ENCODE measurements at places on chromosomes 7 and 10. TPM values are rescaled to one million over a fixed set of nuclear protein-coding genes. Genes with fewer than 3 reads are reported as not detected.

GRCh38 chr10:24561453-24561852, 162.2 kb downstream of the ARHGAP21 start:
- no peak for DNase-seq

DNA sequence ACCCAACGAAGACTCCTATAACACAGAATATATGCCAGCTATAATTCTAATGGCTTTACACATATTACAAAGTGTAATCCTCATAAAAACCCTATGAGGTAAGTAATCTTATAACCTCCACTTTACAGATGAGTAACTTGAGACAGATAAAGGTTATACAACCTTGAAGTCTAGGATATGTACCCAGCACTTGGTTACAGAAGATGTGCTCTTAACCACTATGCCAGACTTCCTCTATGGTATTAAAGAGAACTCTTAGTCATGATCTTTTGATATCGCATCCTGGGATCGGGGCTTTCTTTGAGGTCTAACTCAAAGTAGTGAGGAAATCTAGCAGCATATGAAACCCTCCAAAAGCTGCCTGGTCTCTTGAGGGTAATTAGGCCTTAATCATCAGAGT, 319.2 kb upstream of the LRRN3 start:
- DNase-seq = peak; percentile 2

DNA sequence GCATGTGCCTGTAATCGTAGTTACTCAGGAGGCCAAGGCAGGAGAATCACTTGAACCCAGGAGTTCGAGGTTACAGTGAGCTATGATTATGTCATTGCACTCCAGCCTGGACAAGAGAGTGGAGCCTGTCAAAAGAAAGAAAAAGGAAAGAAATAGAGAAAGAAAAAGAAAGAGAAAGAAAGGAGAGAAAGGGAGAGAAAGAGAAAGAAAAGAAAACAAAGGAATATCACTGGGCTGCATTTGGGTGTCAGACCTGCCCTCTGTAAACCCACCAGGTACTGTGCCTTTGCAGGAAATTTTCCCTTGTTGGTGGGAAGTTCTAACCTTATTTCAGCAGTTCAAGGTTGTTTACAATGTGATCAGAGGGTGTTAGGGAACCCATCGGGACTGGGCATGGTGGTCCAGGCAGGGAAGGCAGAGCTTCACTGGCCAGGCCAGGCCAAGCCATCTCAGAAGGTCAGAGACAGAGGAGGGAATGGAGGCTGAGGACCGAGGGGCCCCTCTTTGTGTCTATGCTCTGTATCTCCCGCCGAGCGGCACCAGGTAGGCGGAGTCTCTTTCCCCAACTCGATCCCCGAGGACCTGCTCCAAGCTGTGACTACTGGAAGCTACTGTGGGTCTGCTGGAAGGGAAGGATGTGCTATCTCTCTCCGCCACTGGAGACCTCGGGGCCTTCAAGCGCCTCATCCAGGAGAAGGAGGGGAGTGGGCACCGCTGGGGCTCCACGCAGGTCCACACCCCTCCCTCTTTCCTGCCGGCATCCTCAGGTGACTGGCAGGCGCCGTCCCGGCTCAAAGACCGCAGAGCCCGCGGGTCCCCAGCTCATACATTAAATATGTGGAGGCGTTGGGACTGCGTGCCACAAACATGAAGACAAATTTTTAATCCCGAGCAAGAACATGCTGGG, 15.2 kb upstream of the KAZALD1 start:
- no peak for DNase-seq

- DNase-seq = peak; percentile 42
Observed at GRCh38 chr10:62761115-62761514, 43.4 kb upstream of the ADO start.

DNA sequence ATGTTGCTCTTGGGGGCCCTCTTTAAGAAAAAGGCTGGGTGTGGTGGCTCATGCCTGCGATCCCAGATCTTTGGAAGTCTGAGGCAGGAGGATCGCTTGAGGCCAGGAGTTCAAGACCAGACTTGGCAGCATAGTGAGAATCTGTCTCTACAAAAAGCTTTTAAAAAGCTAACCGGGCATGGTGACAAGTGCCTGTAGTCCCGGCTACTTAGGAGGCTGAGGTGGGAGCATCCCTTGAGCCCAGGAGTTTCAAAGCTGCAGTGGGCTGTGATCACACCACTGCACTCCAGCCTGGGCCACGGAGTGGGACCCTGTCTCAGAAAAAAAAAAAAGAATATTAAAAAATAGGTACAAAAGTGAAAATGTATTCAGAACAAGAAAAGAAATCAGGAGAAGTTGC, 38.1 kb upstream of the SLC39A12 start:
- no peak for DNase-seq

DNA sequence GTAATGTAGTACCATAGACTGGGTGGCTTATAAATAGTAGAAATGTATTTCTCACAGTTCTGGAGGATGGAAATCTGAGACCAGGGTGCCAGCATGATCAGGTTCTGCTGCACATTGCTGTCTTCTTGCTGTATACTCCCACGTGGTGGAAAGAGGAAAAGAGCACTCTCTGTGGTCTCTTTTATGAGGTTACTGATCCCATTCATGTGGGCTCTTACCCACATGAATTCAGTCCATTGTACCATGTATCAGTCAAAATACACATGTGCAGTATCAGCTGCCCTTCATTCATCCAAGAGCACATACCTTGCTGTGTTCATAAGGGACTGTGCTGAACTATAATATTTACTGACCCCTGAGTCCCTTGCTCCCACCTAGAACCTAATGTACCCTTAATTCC, 17.1 kb downstream of the PNLIPRP2 start:
- DNase-seq = peak; percentile 5

Gene MUC12
- total RNA-seq = not detected

Gene ZPBP
- not detected for total RNA-seq

GRCh38 chr10:100184426-100184825, 1.4 kb downstream of the ERLIN1 start:
- DNase-seq = no peak

Gene PHKG1
- total RNA-seq = 3.0 TPM

DNA sequence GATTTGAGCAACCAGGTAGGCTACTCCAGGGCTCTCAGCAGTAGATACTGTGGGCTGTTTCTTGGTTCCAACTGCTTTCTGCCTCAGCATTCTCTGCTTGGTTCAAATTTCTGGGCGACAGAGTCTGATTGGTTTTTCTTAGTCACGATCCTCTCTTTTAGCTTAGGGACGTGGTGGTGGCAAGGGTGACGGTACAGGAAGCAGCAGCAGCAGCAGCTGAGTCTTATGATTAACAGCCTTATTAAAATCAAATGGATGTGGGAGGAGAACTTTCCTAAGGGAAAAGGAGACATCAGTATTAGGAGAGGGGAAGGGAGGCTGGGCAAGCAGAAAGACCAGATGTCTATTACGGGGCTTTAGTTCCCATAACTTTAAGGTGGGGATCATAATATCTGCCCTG, 156.5 kb upstream of the PLPP4 start:
- no peak for DNase-seq

Gene WDR37
- total RNA-seq = 17.9 TPM

Gene PDE6C
- not detected for total RNA-seq

- DNase-seq = no peak
Observed at GRCh38 chr10:124011464-124011863, 81.9 kb downstream of the CHST15 start.

GRCh38 chr10:112562809-112563663, 116.0 kb downstream of the VTI1A start:
- DNase-seq = no peak

GRCh38 chr7:13411636-13412035, 577.8 kb downstream of the ETV1 start:
- no peak for DNase-seq

DNA sequence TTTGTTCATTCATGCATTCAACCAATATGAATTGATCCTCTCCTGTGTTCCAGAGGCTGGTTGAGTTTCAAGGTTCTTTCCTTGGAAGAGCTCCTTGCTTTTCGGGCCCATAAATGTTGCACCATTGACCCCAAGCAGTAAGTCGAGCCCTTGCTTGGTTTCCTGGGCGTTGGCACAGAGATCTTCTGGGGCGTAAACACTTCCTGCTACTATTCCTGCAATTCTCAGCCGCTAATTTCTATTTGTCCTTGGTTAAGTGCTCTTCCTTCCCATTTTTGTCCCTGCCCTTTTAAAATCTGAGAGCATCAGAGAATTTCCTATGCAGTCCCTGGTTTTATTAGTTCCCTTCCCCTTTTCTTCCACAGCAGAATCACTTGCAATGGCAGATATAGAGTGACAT, 44.1 kb upstream of the ADRB1 start:
- no peak for DNase-seq

Gene FAM25G
- total RNA-seq = not detected

GRCh38 chr7:116200963-116201362, 9.4 kb upstream of the TES start:
- no peak for DNase-seq

Gene ASIC3
- total RNA-seq = 3.7 TPM

- no peak for DNase-seq
Observed at GRCh38 chr7:8923164-8923806, 489.9 kb downstream of the NXPH1 start.

DNA sequence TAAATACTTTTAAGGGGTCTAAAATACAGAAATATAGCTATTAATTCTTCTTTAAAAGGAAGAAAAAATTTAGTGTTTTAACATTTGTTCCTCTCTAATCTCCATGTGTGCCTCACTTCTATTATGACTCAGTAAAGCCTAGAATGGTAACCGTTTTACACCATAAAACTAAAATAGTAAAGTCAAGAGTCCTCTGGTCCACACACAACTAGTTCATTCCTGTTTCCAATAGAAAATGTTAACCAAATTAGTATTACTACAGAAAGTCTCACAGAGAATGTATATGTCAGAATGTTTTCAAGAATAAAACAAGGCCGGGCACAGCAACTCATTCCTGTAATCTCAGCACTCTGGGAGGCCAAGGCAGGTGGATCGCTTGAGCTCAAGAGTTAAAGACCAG, 55.8 kb downstream of the CNOT4 start:
- no peak for DNase-seq

GRCh38 chr7:155380221-155380861, 77.6 kb upstream of the EN2 start:
- DNase-seq = peak; percentile 87

DNA sequence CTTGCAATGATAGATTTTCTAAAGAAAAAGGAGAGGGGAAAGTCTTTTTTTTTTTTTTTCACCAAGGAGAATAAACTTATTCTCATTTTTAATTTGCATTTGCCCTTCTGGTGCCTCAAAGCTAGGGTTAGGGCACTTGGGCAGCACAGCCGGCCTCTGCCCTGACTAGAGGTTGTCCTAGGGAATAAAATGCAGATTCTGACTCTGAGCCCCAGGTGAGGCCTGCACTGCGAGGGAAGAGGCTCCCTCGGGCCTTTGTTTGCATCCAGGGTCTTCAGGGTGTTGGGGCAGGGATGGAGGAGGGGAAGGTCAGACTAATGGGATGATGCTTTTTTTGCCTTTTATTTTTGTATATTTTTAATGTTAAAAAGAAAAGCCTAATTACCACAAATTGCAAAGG, 7.8 kb downstream of the MYL7 start:
- no peak for DNase-seq

DNA sequence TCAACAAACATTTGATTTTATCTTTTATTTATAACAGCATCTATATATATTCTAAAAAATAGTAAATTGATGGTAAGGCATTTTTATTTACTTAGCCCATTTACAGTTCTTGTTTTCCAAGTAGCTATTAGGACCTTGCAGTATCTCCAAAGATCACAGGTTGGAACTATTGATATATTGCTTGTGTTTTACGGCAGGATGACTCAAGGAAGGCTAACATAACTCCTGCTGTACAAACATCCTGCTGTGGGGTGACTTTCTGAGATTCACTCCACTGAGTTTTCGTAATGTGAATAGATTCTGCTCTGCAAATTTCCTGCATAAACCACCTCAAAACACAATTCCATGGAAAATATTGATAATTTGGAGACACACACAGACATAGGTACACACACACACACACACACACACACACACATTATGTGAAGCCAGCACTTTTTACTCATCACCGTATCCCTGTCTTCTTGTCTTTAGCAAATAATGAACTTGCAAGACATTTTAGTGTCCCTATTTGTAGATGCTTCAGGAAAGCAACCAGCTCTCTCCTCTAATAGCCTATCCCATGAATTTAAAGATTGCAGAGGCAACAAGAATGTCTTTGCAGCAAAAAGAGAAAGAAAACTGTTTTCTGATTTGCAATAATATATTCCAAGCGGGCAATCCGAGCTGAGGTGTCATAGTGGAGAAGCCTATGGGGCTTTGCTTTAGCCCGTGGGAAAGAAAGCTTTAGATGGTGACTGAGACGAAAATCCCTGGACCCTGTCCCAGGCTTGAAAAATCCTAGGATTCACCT, 722 bp downstream of the AGR2 start:
- no peak for DNase-seq

Gene MEST
- 6.8 TPM for total RNA-seq

- DNase-seq = no peak
Observed at GRCh38 chr7:125424721-125425120, 495.1 kb upstream of the POT1 start.

- no peak for DNase-seq
Observed at GRCh38 chr10:47305566-47305965, 5.6 kb downstream of the GDF10 start.

GRCh38 chr10:66463611-66464010, 462.2 kb upstream of the LRRTM3 start:
- no peak for DNase-seq

- DNase-seq = peak; percentile 71
Observed at GRCh38 chr7:26199301-26200037, 1.1 kb downstream of the HNRNPA2B1 start.

DNA sequence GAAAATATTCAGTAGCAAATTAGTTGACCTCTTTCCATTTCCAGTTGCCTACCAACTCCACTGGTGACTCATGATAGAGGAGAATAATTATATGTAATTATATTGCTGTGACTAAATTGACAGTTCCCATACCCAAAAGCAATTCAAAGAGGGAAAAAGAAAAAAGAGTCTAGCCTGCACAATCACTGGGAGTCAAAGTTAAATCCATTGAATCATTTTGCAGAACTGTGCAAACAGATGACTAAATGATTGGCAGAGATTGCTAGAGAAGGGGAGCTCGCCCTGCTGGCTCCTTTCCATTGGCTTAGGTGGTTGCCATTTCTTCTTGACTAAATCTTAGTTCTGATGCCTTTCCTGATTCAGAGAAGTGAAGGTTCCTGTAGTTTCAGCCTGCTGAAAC, 1228.6 kb upstream of the SORCS1 start:
- no peak for DNase-seq

GRCh38 chr10:64394744-64395143, 873.5 kb downstream of the REEP3 start:
- DNase-seq = no peak

All from activated CD8-positive, alpha-beta T cell treated with anti-CD3 and anti-CD28 coated beads for 36 hours (primary cell).